Activated CD8-positive, alpha-beta memory T cell treated with anti-CD3 and anti-CD28 coated beads, Interleukin-2, amount 50 U/mL, for 4 hours (primary cell): ENCODE measurements at places on chromosomes 12 and 14.

DNA sequence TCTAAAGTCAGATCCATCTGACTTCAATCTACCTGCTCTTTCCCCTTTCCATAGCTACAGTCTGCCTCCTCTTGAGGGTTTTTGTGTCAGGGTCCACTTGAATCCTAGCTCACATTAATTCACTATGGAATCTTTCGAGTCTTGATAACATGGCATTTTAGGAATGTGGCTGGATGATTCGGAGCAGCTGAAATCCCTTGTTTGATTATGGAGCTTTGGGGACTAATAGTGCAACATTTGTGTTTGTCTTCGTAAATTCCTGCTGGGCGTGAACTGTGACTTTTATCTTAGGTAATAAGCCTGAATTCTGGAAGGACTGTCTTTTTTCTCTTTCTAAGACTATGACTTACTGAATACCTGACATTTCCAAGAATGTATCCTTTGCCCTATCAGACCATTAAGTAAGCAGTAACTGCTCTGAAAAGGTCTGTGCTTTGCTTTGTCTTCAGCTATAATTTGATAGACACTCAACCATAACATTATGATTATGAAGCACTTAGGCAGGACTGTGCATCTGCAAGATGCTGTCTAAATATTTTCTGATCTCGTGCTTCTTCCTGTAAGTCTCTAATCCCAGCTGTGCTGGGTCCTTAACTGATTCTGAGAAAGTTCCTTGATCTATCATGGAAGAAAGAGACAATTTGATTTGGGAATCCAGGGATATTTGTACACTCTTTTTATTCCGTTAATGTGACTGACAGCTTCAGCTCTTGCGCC lies 19.0 kb upstream of the PELI2 start:
- no peak for DNase-seq

GRCh38 chr14:61438860-61439765 lies 117.7 kb downstream of the PRKCH start:
- DNase-seq: peak; percentile 34

GRCh38 chr14:51895375-51895774 lies 35.0 kb downstream of the GNG2 start:
- no peak for DNase-seq

GRCh38 chr14:61132336-61132735 lies 148.8 kb downstream of the TMEM30B start:
- no peak for DNase-seq

DNA sequence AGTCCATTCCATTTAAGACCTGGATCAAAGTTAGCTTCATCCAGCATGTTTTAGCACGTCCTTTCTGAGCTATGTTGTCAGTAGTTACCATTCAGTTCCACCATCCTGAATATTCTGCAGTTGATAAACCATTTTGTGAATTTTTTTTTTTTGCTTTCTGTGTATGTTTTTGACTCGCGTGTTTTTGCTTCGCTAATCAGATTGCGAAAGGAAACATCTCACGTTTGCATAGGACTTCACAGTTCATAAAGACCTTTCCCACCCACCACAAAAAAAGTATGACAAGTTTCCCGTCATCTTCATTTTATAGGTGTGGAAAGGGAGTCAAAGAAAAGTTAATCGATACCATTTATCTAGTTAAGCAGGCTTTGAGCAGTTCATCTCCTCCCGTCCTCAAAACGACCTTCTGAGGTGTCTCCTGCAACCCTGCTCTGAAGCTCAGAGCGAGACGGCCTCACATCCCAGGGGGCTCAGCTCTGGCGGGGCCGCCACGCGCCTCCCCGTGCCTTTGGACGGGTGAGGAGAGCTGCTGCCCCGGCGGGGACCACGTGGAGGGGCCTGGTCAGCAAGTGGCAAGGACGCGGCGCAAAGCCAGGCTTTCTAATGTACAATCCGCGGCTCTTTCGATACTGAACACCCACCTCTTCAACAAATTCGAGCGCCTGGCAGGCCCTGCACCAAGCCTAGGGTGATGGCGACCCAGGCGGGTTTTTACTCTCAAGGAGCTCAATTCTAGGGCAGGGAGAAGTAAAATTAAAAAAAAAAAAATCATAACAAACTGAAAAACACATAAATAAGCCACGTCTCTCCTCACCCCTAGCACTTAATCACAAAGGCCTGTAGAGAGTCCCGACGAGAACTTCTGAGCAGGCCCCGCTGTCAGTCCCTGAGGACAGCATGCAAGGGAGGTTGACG lies 988 bp upstream of the TMEM263 start:
- peak; percentile 22 for DNase-seq

DNA sequence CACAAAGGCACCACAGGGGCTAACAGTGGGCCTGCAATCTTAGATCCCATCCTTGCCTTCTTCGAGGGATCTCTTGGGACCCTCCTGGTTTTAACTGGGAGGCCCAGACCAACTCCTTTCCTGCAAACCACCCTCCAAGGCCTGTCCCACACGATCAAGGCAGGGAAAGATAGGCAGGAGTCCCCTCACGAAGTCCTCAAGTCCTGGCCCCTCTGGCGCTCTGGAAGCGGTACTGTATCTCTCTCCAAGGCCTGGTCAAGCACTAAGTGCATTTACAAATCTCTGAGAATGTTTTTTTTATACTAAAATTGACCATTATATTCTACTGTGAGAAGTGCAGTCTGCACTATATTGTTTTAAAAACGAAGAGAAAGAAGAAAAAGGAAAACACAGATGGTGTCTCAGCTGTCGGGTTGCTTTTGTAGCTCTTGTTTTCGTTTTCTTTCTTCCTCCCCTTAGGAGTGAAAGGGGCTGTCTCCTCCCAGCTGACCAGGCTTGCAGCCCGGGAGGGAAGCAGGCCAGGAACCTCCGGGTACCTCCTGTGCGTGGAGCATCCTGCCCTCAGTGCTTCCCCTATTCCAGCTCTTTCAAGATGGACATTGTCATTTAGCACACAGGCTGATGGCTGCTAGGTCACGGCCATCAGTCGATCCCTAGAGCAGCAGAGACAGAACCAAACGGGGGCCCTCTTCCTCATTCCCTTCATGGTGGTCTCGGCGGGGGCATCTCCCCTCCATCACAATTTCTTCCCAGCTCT lies 56.7 kb downstream of the FAM222A start:
- no peak for DNase-seq

GRCh38 chr14:38207736-38208617 lies at the start of gene SSTR1:
SSTR1 (plus strand) TSS chr14:38207904; CDS start chr14:38209390, 1,486 bp downstream.
- no peak for DNase-seq

DNA sequence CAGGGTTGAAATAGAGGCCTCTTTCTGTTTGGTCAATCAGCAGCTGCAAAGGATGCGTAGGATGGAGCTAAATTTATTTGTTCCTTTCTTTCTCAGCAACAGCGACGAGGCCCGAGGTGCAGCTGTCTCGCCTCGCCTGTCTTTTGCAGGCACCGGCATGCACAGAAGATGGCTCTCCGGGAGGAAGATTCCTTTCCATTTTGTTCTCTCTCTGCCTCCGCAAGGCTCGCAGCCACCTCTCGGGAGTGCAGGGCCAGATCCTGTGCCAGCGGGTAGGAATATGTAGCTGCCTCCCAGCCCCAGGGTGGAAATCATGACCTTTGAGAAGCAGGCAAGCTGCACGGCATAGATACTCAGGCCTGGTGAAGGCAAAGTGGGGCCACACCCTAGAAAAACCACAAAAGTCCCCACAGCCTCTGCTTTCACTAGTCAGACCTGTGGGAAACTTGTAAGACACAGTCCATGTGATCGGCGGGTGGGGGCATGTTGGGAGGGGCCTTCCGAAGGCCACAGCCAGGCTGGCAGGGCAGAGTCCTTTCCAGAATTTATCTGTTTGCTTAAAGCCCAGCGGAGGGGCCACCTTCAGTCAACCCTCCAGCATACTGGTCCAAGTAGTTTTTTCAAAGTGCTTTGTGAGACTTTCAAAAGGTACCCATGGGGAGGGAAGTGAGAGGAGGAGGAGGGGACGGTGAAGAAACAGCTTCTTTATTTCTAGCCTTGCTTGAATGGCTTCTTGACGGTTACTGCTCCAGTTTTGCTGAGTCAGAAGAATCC lies at the start of gene MAP1LC3B2:
TSS of gene MAP1LC3B2 (plus strand) at position 220 of the 774 bp plus-strand sequence. CDS start 16,562 bp downstream, outside the sequence.
- peak; percentile 66 for DNase-seq

GRCh38 chr14:68405961-68406360 lies 386.9 kb downstream of the ZFP36L1 start:
- no peak for DNase-seq

- no peak for DNase-seq
Observed at GRCh38 chr12:111222523-111222922, 146.4 kb downstream of the PHETA1 start.

GRCh38 chr12:54421175-54421878 lies 2.3 kb upstream of the ITGA5 start:
- DNase-seq: no peak

DNA sequence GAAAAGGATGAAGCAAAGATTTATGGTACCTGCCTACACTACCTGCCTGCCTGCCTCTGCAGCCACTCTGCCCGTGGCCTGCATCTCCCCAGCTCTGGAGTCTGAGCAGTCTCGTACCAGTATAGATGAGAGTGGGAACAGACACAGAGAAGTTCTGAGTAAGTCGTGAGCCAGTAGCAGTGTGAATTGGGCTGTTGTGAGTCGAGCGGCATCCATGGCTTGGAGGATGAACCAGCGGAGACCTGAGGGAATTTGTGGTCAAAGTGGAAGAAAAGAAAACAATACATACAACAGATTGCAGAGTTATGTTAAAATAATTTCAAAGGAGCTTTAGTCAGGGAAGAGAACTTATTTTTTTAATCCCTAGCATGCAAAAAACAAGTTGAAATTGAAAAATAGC lies 25.3 kb downstream of the C2CD5 start:
- no peak for DNase-seq

- no peak for DNase-seq
Observed at GRCh38 chr14:35519986-35520385, 14.0 kb upstream of the INSM2 start.

- DNase-seq: peak; percentile 12
Observed at GRCh38 chr14:104290756-104291122, 152.4 kb downstream of the KIF26A start.

DNA sequence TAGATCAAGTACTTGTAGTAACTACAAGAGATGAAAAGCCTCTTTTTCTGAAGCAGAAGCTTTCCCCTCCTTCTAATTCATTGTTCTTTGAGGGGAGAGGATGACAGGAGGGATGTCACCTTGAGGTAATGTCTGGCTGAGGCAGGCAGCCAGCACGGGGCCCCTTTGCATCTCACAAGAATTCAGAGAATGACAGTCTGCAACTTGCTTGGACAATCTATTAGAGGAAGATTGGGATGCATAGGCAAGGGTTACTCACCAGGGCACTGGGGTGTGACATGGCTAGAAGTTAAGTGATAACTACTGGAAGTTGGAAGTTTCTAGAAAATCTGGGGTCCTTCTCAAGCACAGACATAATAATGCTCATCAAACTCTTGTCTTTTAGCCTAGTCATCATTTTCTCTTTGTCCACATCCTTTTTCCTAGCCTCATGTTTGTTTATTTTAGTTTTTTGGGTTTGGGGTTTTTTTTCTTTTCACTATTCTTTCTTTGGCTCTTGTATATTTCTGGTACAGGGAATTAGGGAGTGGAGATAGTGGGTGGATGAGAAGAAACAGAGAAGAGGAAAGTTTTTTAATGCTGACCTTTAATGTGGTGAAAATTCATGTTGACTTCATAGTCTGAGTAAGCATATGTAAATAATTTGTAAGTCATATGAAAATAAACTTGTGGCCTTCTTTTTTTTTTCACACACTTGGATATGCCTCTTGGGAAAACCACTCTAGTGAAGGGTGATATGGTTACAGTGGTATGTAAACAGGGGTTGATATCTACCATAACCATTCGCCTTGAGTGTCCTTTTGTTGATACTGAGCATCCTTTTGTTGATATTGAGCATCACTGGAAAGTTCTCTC lies 55.1 kb downstream of the TTLL5 start:
- no peak for DNase-seq

- DNase-seq: no peak
Observed at GRCh38 chr12:92294676-92295440, 149.2 kb upstream of the BTG1 start.

- DNase-seq: no peak
Observed at GRCh38 chr12:92899386-92900001, 29.6 kb downstream of the EEA1 start.

DNA sequence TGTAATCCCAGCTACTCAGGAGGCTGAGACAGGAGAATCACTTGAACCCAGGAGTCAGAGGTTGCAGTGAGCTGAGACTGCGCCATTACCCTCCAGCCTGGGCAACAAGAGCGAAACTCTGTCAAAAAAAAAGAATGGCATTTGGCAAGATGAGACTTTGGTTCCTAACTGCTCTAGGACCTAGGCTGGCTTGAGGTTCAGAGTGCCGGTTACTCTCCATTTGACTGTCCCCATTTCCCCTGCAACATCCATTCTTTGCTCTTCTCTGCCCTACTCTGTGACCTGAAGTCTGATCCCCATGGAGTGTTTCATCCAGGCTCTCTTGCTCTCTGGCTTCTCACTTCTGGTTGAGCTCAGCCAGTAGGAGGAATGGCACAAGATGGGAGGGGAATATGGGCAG lies 26.2 kb upstream of the PPP4R3A start:
- DNase-seq: no peak

GRCh38 chr14:93033084-93033982 lies 82.4 kb downstream of the ITPK1 start:
- DNase-seq: no peak

DNA sequence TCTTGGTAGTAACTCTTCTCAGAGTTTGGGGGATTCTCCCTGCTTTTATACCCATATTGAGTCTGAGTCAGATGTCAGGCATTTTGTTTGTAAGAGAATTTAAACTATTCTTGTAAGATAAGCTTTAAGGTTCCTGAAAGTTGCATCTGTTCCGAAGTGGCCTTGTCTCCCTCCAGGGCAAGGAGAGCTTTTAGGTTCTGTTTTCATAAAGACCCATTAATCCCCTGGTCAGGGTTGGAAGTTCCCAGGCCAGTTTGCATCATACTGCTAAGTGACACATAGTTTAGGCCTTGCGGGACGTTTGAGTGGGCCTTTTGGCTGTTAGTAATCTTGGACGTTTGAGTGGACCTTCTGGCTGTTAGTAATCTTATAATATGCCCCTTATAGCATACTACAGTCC lies 396.7 kb downstream of the NPAS3 start:
- no peak for DNase-seq

- no peak for DNase-seq
Observed at GRCh38 chr12:14846042-14846587, 2.8 kb upstream of the ART4 start.

GRCh38 chr14:49314737-49315136 lies 271.4 kb downstream of the RPS29 start:
- no peak for DNase-seq

DNA sequence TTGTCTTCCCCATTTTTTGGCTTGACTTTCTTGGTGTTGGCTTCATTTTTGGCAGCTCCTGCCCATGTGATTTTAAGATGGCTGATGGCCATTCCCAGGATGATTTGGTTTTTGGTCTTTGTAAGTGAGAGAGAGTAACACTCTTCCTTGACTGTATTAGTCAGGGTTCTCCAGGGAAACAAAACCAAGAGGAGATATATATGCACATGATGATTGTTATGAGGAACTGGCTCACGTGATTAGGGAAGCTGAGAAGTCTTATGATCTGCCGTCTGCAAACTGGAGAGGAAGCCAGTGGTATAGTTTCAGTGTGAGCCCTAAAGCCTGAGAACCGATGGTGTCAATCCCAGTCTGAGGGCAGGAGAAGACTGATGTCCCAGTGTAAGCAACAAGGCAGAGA lies 146.6 kb downstream of the NRXN3 start:
- DNase-seq: no peak

- DNase-seq: no peak
Observed at GRCh38 chr12:16603916-16604575, 1.9 kb downstream of the LMO3 start.

GRCh38 chr14:104359301-104359968 lies 220.1 kb upstream of the C14orf180 start:
- peak; percentile 13 for DNase-seq

GRCh38 chr14:100314724-100315123 lies 8.4 kb upstream of the SLC25A47 start:
- DNase-seq: no peak

GRCh38 chr12:95949477-95950206 lies 6.5 kb downstream of the AMDHD1 start:
- no peak for DNase-seq
